ENCODE measurements at places on chromosomes 2 and 18.
A peak's percentile ranks its signal among the peaks of the same experiment; 100 is the strongest.

DNA sequence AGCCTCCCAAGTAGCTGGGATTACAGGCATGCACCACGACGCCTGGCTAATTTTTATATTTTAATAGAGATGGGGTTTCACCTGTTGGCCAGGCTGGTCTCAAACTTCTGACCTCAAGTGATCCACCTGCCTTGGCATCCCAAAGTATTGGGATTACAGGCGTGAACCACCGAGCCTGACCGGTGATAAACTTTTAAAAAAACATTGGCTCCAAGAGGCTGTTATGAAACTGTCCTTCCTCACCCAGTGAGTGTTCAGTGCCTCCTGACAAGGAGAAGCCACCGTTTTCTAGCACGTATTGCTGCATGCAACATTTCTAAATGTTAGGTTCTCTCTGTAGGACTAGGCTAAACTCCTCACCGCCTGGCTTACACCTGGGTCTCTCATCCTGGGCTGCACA lies 63.3 kb downstream of the EDAR start:
- no peak for DNase-seq

- no peak for DNase-seq
Observed at GRCh38 chr2:43441195-43441594, 154.6 kb downstream of the THADA start.

DNA sequence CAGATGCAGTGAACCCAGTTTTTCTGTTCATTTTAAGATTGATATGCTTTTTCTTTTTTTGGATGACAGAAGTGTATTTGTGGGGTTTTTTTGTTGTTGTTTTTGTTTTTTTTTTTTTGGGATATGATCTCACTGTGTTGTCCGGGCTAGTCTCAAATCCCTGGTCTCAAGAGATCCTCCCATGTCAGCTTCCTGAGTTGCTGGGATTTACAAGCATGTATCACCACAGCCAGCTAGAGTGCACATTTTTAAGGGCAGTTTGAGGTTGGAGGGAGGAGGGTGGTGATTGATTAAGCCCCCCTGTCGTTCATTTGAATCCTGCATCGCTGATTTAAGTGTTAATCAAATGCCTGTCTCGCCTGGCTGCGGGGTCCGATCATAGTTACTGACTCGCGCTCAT lies 189.1 kb downstream of the GBX2 start:
- no peak for DNase-seq

GRCh38 chr2:176178757-176179295 lies 9.6 kb upstream of the HOXD1 start:
- DNase-seq, result no peak

- DNase-seq, result peak; percentile 40
Observed at GRCh38 chr2:45993476-45993991, 303.7 kb upstream of the EPAS1 start.

DNA sequence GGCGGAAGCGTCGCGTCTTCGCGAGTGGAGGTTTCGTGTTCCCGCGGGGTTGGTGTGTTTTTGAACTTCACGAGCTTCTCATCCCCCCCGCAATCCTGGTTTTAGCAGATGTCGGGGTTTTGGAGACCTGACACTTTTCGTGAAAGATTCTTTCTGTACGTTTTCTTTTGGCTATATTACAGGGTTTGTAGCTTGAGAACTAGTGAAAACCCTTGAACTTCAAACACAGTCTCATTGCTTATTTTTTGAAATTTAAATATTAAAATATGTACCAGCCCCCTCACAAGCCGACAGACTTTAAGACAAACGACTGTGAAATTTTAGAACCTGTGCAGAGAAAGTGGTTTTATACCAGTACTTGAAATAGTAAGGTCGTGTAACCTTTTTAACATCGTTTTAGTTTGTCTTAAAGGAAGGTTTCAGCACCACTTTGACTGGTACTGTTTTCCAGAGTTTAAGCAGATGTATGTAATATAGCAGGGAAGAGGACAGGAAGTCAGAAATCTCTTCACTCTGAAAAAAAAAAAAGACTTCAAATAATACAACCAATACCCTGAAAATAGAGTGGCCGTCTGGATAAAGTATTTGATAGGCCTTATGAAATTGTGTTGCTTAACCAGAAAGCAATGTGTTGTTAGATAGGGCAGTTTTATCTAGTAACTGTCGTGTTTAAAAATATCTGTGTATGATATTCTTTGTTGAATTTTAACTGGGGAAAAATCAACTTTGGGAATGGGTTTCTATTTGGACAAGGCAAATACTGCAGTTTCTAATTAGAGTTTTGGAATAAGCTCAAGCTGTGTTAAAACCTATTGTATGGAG lies 1.4 kb downstream of the SPATS2L start:
- no peak for DNase-seq

DNA sequence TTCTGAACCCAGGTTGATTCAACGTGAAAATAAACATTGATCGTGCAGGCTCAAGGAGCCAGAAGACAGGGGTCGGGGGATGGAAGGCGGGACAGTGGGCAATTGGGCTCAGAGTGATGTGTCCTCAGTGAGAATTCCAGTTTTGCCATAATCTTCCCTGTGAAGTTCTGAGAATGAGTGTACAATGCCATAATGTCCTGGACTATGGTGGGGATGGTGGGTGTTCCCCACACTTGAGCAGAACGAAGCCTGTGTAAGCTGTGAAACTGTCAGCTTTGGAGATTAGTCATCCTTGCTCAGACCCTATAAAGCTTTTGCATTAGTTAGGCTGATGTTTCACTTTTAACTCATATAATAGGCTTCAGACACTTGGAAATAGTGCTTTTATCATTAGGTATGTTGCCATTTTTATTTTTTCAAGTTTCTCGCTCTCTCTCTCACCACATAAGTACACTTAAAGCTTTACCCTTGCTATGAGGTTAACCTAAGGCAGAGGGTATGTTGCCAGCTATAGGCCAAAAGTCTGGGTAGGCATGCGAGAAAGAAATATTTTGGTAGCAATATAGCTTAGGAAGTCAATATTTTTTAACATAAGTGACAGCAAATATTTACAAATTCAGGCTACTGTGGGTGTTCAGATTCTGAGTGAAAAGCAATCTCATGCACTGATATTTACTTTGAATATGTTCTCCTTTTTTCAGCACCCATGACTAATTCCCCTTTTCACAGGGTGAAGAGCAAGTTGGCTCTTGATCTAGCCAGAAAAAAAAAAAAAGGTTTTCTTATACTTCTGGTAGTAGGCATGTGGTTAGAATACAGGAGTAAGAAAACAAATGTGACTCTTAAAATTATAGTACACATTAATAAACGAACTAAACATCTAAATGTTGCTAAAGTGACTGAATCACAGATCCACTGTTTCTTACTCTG lies 47.2 kb downstream of the CDC42EP3 start:
- no peak for DNase-seq

DNA sequence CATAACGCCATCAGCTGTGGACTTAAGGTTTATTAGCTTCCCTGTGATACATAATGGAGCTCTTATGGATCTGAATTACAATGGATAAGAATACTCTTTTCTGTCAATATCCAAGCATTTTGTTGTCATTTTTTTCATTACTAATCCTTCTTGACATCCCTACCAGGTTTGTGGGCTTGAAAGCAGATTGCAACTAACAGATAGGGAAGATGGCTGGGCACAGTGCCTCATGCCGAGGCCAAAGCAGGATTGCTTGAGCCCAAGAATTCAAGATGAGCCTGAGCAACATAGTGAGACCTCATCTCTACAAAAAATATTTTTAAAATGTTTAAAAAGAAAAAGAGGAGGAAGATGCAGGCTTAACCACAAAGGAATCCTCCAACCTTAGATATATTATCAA lies 42.4 kb downstream of the ASXL2 start:
- DNase-seq, result no peak

- no peak for DNase-seq
Observed at GRCh38 chr2:68734176-68734575, 435 bp upstream of the ARHGAP25 start.

DNA sequence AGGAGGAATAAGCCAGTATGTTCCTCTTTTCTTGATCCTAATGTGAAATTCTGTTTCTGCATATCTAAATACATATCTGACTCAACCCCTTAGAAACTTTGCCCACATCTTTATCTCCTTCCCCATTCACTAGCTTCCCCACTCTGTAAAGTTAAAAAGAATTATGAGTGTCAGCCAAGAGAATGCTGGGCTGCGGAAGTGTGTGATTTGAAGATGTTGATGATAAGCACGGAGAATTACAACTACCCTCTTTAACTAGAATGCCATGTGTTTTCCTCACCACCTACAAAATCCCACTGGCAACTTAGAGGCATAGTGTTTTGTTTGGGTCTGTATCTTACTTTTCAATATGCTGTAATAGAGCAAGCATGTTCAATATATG lies 490.4 kb upstream of the FANCL start:
- no peak for DNase-seq

GRCh38 chr2:100752628-100753333 lies 67.2 kb upstream of the NPAS2 start:
- no peak for DNase-seq

- DNase-seq, result no peak
Observed at GRCh38 chr2:120481446-120482194, 135.7 kb downstream of the INHBB start.

- DNase-seq, result no peak
Observed at GRCh38 chr18:12819841-12820240, 64.2 kb downstream of the PTPN2 start.

GRCh38 chr2:235333076-235333475 lies 160.8 kb upstream of the AGAP1 start:
- no peak for DNase-seq

GRCh38 chr2:190344276-190344827 lies 963 bp downstream of the INPP1 start:
- no peak for DNase-seq

DNA sequence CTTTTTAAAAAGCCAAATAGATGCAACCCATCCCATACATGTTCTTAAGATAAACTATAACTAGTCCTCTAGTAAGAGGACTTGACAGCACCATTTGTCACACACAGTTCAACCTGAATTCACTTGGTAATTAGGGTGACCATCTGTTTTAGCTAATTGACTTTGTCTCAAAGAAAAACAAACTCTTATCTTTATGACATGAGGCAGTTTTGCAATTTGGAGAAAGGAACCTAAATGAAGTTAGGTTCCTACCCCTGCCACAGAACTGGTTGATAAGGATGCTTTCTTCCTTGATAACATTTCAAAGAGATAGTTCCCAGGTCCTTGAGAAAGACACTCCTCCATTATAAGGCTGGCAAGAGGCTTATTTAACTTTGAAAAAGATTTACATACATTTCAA lies 57.4 kb upstream of the LRRTM1 start:
- DNase-seq, result no peak

GRCh38 chr18:44701227-44701626 lies 20.5 kb downstream of the SETBP1 start:
- DNase-seq, result no peak

- no peak for DNase-seq
Observed at GRCh38 chr18:63025251-63026090, 294.1 kb downstream of the BCL2 start.

DNA sequence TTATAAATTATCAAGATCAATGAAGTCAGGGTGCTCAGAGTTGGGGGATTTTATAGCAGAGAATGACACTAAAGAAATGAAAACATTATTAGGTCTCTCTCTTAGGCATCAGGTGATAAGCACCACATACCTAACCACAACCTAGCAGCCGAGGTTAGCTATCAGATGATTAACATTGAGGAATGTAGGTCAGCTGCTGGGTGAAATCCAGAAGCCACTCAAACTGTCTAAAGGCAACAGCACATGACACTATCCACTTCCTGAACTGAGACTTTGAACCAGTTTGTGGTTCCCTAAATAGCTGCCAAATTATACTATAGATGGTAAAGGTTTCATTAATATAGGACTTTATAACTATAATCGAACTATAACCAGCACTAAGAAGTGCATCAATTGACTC lies 4.7 kb downstream of the EPG5 start:
- DNase-seq, result no peak

DNA sequence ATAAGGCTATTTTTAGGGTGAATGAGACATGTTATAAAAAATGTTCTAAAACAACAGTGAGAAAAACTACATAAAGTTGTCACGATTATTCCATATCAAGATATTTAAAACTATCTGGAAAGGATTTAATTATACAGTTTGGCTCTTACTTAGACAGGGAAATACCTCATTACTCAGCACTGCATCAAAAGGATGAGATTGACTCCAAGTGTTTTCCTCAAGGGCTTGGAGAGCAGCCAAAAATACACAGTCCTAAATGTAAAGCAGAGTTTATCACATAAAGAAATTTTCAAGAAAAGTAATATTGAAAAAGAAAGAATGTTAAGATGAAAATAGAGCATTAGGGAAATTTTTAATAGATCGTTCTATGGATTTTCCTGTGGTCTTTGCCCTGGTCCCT lies 285.5 kb upstream of the NETO1 start:
- no peak for DNase-seq

GRCh38 chr2:233076749-233077148 lies 16.6 kb downstream of the INPP5D start:
- no peak for DNase-seq

DNA sequence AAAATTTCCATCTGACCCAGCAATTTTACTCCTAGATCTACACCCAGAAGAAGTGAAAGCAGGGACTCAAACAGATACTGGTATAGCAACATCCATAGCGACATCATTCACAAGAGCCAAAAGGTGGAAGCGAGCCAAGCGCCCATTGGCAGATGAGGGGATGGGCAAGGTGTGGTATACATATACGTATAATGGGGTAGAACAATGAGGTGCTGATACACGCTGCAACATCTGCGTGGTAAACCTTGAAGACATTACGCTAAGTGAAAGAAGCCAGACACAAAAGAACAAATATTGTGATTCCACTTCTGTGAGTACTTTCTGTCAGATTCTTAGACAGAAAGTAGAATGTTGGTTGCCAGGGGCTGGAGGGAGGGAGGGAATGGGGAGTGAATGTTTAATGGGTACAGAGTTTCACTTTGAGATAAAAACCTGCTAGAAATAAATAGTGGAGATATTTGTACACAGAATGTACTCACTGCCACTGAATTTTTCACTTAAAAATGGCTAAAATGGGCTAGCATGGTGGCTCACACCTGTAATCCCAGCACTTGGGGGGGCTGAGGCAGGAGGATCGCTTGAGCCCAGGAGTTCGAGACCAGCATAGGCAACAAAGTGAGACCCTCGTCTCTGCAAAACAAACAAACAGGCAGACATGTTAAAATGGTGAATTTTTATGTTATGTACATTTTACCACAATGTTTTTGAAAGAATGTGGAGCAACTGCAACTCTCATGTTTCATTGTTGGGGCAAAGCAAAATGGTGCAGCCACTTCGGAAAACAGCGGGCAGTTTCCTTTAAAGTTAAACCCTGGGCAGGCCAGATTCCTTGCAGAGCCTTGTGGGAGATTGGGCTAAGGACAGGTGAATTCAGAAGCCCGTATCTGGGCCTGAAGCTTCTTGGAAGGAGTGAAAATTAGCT lies 103.4 kb upstream of the MYCN start:
- DNase-seq, result no peak

- no peak for DNase-seq
Observed at GRCh38 chr2:121333834-121334558, 49.0 kb upstream of the TFCP2L1 start.

GRCh38 chr18:79546781-79547272 lies 132.8 kb upstream of the CTDP1 start:
- DNase-seq, result no peak

- peak; percentile 12 for DNase-seq
Observed at GRCh38 chr2:231780123-231780908, 766 bp downstream of the PDE6D start.

- no peak for DNase-seq
Observed at GRCh38 chr2:64406407-64406774, 47.6 kb upstream of the LGALSL start.
